ENCODE measurements at places on chromosomes 13 and 19.

GRCh38 chr13:81051873-81052272 lies 710.9 kb upstream of the SPRY2 start:
- DNase-seq, result no peak

- DNase-seq, result no peak
These were observed 865.2 kb upstream of the SLC10A2 start for GRCh38 chr13:103931331-103931845.

DNA sequence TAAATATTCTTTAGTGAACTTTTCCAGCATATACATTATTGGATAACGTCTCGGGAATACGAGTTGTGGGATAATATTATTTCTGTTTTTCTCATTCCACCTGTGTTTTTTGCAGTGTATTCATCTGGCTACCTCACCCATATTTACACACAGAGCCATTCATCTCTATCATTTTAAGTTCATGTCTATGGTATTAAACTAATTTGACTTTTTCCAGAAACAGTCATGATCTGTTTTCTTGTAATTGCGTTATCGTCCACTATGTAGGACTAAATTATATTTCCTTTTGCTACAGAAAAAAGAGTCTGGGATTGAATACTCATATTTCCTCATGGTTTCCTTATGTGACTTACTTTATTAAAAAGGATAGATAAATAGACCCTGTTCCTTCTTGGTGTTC lies 2.7 kb downstream of the ATP11A start:
- DNase-seq, result no peak

DNA sequence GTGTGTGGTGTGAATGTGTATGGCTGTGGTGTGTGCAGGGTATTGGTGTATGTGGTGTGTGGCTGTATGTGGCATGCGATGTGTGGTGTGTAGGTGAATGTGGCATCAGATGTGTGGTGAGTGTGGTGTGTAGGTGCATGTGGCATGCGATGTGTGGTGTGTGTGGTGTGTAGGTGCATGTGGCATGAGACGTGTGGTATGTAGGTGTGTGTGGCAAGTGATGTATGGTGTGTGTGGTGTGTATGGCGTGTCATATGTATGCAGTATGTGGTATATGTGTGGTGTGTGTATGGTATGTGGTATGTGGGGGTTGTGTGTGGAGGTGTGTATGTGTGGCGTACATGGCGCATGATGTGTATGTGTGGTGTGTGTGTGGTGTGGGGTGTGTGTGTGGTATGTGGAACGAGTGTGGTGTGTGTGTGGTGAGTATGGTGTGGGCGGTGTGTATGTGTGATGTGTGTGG lies 63.4 kb downstream of the PEPD start:
- DNase-seq, result no peak

GRCh38 chr19:15944401-15944800 lies 4.4 kb upstream of the OR10H4 start:
- DNase-seq, result no peak

- DNase-seq, result no peak
These were observed 14.7 kb upstream of the LENG8 start for GRCh38 chr19:54434112-54434872.

DNA sequence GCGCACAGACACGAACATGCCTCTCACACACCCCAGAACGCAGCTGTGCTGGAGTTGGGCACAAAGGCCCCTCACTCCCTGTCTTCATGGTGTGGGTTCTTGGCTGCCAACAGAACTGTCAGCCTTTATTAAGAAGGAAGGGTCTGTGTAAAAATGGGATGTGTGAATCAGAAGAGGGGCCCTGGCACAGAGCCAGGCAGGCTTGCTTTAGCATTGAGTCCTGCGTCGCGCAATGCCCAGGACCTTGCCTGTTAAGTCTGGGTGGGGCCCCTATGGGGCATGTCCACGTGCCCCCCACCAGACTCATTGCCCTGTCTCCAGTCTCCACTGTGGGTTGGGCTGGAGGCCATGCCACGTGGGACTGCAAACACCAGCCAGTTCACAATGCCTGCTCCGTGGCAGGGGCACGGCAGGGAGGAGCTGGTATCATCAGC lies 84.8 kb downstream of the SLC7A1 start:
- no peak for DNase-seq

DNA sequence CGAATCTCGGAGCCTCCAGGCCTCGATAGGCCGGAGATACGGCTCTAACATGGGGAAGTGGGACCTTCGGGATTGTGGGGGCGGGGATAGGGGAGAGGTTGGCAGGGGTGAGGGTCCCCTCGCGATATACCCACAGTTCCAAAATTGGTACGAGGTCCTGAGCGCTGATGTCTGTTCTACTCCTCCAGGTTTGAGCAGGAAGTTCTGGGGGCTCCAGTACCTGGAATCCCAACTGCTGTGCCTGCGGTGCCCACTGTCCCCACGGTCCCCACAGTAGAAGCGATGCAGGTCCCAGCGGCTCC lies 447 bp downstream of the RBM42 start:
- no peak for DNase-seq

- no peak for DNase-seq
These were observed 1.2 kb downstream of the CDK8 start for GRCh38 chr13:26255115-26255514.

GRCh38 chr13:32977321-32977720 lies 38.9 kb upstream of the KL start:
- DNase-seq, result no peak

- no peak for DNase-seq
These were observed 690.8 kb upstream of the ARGLU1 start for GRCh38 chr13:107258599-107259187.
